Heart left ventricle (tissue), 16 donors: ENCODE measurements at places on chromosomes 2 and 18.

DNA sequence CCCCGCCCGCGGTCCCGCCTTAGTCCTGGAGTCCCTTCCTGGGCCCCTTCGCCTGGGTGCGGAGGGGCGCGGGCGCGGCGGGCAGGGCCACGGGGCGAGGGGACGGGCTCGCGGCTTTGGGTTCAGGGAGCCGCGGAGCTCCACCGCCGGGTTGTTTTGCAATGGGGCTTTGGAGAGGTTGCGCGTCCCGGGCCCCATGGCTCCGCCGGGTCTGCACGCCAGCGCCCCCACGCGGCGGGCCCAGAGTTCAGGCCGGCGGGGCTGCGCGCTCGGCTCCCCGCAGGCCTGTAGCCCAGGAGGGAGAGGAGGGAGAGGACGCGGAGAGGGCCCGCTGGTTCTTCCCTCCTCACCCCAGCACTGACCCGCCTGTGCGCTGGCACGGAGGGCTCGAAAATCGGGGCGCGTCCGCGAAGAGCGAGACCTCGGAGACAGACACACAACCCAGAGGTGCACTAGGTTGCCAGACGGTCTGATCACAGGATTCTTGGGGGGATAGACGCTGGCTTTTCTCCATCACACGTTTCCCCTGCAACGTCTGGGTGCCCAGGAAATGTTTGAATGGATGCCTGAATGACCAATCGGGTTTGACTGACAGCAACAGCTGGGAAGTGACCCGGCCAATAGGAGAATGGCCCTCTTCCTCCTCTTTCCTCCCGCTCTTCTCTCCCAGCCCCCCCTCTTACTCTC is 4.9 kb upstream of the SIX2 start:
- no peaks in the 10 kb centered on the region for H3K36me3 ChIP-seq
- DNase-seq: peak; percentile 76
- H3K27me3 ChIP-seq: peaks cover 61% of the 10 kb centered on the region
- peak overlapping the region; percentile 50 for H3K4me3 ChIP-seq
- H3K4me1 ChIP-seq: peaks cover 29% of the 10 kb centered on the region

DNA sequence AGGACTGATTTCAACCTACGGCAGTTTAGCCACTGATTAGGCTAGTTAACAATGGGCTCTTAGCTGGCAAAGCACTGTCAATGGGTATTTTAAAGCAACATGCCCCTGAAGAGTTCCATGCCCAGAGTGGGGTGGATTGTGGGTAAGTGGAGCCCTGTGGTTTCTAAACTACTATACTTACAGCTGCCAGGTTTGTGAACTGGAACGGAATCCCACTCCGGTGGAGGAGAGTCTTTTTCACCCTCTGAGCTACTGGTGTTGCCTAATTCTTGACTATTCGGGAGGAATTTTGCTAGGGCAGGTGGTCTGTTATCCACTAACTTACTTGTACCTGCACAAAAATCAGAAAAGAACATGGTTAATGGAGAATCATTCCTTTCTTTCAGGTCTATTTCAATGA is 52.6 kb downstream of the ZAP70 start:
- H3K27ac ChIP-seq: no peak overlapping the region
- H3K36me3 ChIP-seq: peaks cover 51% of the 10 kb centered on the region
- no peak overlapping the region for H3K4me3 ChIP-seq
- peaks cover 4% of the 10 kb centered on the region for H3K4me1 ChIP-seq

- H3K27ac ChIP-seq: no peak overlapping the region
- no peaks in the 10 kb centered on the region for H3K36me3 ChIP-seq
- H3K4me3 ChIP-seq: no peak overlapping the region
- H3K27me3 ChIP-seq: no peaks in the 10 kb centered on the region
- H3K4me1 ChIP-seq: no peaks in the 10 kb centered on the region
Observed at GRCh38 chr2:44753552-44754285, 187.8 kb upstream of the SIX3 start.

DNA sequence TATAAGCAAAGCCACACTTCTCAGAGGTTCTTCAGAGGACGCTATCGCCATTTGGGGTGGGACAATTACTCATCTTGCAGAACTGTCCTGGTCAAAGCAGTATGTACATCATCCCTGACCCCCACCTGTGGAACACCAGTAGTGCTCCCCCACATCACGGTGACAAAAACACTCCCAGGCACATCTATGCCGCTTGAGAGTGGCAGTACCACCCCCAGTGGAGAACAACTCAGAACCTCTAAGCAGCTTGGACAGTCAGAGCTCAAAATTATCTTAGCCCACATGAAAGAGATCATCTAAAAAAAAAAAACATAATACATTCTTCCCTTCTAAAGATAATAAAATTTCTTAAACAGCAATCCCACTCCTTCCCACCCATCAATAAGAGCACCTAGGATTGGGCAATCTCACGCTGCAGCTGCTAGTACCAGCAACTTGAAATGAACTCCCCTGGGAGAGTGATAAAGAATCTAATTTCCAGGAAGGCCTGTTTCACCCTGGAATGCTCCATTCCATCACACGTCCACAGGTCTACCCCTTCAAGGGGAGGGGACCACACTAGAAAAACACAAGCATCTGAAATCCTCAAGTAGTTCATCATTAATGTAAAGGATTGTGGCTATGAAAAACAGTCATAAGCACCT is 31.7 kb downstream of the LRP2 start:
- no peak for DNase-seq
- no peaks in the 10 kb centered on the region for H3K4me1 ChIP-seq
- no peaks in the 10 kb centered on the region for H3K36me3 ChIP-seq
- H3K27ac ChIP-seq: no peak overlapping the region

GRCh38 chr2:222950638-222951285 is 89.9 kb downstream of the ACSL3 start:
- no peak overlapping the region for H3K27ac ChIP-seq
- H3K27me3 ChIP-seq: no peaks in the 10 kb centered on the region
- H3K4me3 ChIP-seq: no peak overlapping the region
- H3K4me1 ChIP-seq: peaks cover 5% of the 10 kb centered on the region
- no peaks in the 10 kb centered on the region for H3K36me3 ChIP-seq
- no peak for DNase-seq
